Activated naive CD4-positive, alpha-beta T cell treated with anti-CD3 and anti-CD28 coated beads, Interleukin-2, amount 50 U/mL, for 72 hours (primary cell): ENCODE measurements at places on chromosomes 7 and 10. TPM values are rescaled to one million over a fixed set of nuclear protein-coding genes. Genes with fewer than 3 reads are reported as not detected.

The SLC26A5 gene
- total RNA-seq: not detected

The LRRC18 gene
- not detected for total RNA-seq

The HKDC1 gene
- 0.41 TPM for total RNA-seq

The VIPR2 gene
- total RNA-seq: 0.55 TPM

The GPR158 gene
- total RNA-seq: not detected

The NEURL1 gene
- total RNA-seq: 0.87 TPM

The TCAF2 gene
- total RNA-seq: 73.2 TPM

The AQP1 gene
- total RNA-seq: not detected

The SPDYE2B gene
- total RNA-seq: not detected

The SMKR1 gene
- total RNA-seq: 1.0 TPM

The C10orf62 gene
- not detected for total RNA-seq

The PLAC9 gene
- not detected for total RNA-seq

The UNCX gene
- not detected for total RNA-seq

The CRCP gene
- total RNA-seq: 33.9 TPM

The WDFY4 gene
- 0.09 TPM for total RNA-seq

The CROT gene
- 7.5 TPM for total RNA-seq

The SDK1 gene
- total RNA-seq: 2.1 TPM

The ZNF789 gene
- 21.5 TPM for total RNA-seq

The MYL10 gene
- total RNA-seq: not detected

The SPAM1 gene
- total RNA-seq: not detected

The SPDYE8 gene
- total RNA-seq: not detected

The EPO gene
- total RNA-seq: not detected

The UCN3 gene
- not detected for total RNA-seq

The FAM200A gene
- 2.2 TPM for total RNA-seq

The C7orf33 gene
- total RNA-seq: not detected

The ACTL6B gene
- total RNA-seq: not detected

The ZNF804B gene
- not detected for total RNA-seq

The NUP42 gene
- 36.1 TPM for total RNA-seq

The SPDYE2 gene
- total RNA-seq: not detected

The CFAP70 gene
- total RNA-seq: 1.2 TPM

The MCMBP gene
- 84.6 TPM for total RNA-seq

The SAP25 gene
- 26.0 TPM for total RNA-seq

The TMEM176A gene
- not detected for total RNA-seq

The NODAL gene
- not detected for total RNA-seq

The ARHGEF5 gene
- 13.3 TPM for total RNA-seq

The TAS2R41 gene
- total RNA-seq: not detected

The NME8 gene
- total RNA-seq: not detected

The PPP1R3C gene
- 0.82 TPM for total RNA-seq

The TSPAN13 gene
- total RNA-seq: 1.2 TPM

The PTPN20 gene
- 0.71 TPM for total RNA-seq

The MALRD1 gene
- not detected for total RNA-seq

The ZNF425 gene
- total RNA-seq: 0.45 TPM
